Activated CD4-positive, alpha-beta memory T cell treated with anti-CD3 and anti-CD28 coated beads for 36 hours (primary cell): ENCODE measurements at places on chromosomes 4 and X.

DNA sequence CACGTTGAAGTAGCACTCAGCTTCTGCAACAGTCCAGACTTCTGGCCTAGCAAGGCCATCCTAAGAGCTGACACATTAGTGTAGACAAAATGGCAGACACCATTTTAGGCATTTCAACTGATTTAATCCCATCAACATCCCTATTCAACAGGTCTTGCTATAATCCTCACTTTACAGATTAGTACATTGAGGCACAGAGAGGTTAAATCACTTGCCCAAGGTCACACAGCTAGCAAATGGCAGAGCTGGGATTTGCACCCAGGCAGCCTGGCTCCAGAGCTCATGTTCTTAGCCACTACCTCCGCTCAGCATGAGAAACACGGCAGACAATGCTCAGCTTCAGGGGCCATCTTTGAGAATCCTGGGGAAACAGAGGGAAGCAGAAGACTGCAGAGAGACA is 107.9 kb upstream of the TRIM2 start:
- DNase-seq, result no peak

DNA sequence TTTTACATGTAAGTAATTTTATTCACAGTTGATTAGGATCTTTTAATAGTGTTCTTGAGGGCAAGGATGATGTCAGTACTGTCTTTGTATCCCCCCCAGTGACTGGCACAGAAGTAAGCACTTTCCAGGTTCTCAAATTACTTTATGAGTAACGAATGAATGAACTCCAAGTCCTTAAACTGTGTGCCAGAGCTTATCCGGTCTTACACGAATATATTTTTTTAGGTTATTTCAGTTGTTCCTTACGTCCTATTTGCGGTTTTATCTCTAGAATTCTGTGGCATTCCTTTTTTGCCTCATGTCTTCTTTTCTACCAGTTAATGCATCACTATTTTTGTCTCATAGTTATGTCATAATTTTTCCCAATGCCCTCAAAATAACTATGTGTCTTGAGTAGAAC is 106.9 kb upstream of the MID1IP1 start:
- DNase-seq, result no peak

- peak; percentile 46 for DNase-seq
Observed at GRCh38 chrX:64894454-64895038, 81.7 kb downstream of the ZC4H2 start.

DNA sequence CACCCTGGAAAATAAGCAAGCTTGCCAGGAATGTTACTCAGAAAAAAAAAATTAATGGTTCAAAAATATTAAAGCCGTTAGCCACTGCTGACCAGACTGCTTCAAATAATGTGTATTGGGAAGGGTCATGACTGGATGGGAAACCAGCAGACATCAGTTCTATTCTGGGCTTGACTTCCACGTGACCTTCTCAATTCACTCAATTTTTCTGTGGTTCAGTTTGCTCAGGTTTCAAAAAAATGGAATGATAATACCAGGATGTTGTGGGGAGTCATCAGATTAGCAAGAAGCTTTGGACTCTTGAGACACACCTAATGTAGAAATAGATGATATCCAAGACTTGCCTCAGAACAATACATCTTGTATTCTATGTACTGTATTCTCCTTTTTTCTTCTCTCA is 541.9 kb upstream of the BOD1L1 start:
- no peak for DNase-seq

DNA sequence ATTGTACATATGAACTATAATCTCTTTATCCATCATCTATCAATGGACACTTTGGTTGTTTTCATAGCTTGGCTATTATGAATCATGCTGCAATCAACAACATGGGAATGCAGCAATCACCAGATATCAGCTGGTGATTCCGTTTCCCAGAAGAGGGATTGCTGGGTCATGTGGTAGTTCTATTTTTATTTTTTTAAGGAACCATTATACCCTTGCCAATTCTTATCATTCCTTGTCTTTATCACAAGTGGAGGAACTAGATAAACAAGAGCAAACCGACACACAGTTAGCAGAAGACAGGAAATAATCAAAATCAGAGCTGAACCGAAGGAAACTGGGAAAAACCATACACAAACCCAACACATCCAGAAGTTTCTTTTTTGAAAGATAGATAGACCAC is 14.5 kb upstream of the LNX1 start:
- DNase-seq, result no peak

- no peak for DNase-seq
Observed at GRCh38 chrX:91039777-91040176, 394.9 kb upstream of the PABPC5 start.

DNA sequence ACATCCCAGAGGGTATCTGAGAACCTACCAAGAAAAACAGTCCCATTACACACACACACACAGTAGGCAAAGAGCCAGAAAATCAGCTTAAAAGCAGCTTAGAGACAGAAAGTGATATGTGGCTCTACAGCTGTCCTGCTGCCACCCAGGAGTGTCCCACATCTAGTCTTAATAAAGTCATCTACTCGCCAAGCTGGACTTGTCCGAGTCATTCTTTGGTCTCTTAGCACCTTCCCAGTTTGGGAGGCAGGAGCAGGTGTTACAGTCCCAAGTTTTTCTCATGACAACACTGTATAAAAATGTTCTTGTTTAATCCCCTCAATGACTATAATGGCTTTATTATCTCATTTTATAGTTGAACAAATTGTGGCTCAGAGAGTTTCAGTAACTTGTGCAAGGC is 252.5 kb upstream of the CASK start:
- DNase-seq, result no peak

- peak; percentile 35 for DNase-seq
Observed at GRCh38 chr4:38166082-38166481, 205.9 kb downstream of the PTTG2 start.

DNA sequence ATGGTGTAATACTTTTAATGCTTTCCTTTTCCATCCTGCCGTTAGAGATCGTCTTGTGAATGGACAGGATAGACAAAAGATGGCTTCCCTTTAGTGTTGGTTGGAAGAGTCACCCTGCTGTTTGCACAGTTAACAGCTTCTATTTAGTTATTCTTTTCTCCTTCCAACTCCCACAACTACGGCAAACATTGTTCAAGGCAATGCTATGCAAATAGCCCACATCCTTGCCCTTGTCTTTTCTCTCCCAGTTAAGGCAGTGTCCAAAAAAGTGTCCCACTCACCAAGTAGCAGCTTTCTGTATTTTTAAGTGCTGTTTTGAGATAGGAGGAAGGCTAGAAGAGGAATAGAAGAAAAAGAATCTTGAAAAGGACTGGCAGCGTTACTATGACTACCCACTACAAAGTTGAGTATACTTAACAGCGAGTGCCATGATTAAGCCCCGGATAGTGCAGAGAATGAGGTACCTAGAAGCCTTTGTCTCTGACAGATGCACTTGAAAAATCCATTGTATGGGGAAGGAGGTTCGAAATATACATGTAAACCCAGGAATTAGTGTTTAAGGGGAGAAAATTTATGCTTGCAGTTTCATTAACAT is 12.1 kb upstream of the RUFY3 start:
- DNase-seq, result no peak

- DNase-seq, result no peak
Observed at GRCh38 chrX:11461201-11462001, 168.2 kb downstream of the AMELX start.

- DNase-seq, result no peak
Observed at GRCh38 chr4:67500373-67500772, 44.9 kb downstream of the CENPC start.

DNA sequence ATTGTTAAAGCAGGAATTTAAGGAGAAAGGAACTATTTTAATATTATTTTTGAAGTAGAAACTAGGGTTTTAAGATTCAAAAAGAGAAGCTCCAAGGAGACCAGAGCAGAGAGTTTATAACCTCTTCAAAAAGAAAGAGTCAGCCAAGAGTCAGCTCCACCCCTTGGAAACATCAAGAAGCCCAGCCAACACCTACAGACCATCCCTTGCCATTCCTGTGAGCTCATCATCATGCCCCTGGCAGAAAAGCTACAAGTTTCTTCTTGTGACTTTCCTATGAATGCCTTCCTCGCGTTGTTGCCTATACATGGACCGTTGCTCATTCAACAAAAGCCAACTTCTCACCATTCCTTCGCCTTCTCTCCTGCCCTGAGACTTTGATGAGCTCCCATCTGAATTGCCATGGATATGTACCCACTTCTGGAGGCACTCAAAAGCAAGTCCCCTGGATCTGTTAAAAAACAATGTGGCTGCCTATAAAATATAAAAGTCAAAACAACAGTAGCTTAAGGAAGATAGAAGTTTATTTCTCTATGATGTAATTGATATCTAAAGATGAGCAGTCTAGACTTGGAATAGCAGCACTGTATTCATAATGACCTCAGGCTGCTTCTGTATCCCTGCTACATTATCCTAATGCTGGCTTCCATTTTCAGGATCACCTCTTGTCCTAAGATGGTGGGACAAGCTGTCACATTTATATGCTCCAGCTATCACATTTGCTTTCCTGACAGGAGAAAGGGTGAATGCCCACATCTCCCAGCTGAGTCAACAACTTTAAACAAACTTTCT is 20.3 kb downstream of the PLRG1 start:
- no peak for DNase-seq

DNA sequence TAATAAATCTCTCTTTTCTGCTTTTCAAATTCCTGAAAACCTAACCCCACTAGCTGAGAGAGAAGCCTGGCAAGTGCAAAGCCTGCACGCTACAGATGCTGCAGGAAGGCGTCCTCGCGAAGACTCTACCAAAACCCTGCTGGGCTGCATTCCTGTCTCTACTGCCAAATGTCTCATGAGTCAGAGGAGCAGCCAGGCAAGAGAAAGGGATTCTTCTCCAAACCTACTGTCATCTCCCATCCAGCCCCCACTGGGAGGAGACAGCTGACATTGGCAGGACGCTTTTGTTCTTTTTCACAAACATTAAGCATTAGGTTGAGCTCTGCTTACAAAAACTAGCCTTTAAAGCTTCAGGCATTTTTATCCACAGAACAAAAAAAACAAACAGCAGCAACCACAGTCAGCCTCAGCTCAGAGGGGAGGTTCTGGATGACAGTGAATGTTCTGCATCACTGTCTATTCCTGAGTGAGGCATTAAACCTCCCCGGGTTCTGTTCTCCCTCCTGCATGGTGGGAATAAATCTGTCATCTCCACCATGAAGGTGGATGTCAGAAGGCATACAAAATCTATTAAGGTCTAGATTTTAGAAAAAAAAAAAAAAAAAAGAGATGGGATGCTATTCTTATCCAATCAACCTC is 18.0 kb downstream of the CRMP1 start:
- DNase-seq, result no peak

DNA sequence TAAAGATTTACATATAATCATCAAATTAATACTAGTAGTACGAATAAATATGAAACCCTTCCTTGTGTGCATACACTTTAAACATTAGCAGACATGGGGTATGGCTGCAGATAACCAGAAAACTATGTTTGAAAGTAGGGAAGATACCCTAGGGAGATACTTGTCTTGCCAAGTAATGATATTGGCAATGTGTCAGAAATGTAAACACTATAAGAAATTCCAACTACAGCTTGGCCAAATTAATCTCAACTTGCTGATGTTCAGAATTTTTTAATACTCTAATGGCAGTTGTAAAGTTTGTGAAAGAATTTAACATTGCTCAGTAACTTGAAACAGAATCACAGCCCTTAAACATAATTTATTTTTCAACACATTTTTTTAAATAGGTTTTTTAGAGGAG is 27.4 kb upstream of the HPGD start:
- no peak for DNase-seq

GRCh38 chr4:144644368-144645101 is 1.4 kb upstream of the HHIP start:
- DNase-seq, result no peak

DNA sequence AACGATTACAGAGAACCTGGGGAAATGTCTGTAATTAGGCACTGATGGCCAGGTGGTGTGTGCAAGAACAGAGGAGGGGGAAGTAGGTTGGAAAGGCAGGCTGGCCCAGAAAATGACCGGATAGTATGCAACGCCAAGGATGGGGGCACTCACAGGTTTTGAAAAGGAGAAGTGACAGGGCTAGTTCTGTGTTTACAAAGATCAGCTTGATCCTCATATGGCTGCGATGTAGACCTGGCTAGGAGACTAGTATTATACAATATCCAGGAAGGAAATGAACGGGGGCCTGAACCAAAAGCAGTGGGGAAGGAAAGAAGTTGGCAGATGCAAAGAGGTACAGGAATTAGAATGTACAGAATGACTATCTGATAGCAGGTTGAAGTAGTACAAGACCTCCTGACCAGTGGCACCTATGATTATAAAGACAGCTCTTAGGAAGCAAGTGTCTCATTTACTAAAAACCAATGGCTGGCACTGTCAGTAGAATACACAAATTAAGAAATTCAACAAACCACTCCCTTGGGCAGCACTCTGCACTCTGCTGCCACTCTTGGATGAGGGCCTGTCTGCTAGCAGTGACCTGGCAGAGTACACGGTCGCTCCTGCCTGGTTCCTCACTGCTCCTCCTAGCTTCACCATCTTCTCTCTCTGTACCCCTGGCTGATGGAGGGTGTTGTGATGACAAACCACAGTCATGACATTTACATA is 14.1 kb downstream of the MFAP3L start:
- no peak for DNase-seq

DNA sequence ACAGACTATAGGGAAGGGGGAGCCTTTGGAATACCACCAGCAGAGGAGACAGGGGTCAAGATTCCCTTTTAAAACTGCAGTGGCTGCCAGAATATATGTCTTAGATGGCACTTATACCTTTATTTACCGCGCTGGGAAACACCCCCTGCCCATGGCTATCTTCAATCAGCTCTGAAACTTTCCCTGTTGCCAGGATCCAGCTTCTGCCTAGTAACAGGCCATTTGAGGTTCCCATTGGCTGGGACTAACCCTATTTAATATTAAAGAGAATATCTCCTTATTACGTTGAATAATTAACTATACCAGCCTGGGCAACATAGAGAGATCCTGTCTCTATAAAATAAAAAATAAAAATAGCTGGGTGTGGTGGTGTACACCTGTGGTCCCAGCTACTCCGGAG is 23.8 kb downstream of the SOWAHB start:
- DNase-seq, result no peak

DNA sequence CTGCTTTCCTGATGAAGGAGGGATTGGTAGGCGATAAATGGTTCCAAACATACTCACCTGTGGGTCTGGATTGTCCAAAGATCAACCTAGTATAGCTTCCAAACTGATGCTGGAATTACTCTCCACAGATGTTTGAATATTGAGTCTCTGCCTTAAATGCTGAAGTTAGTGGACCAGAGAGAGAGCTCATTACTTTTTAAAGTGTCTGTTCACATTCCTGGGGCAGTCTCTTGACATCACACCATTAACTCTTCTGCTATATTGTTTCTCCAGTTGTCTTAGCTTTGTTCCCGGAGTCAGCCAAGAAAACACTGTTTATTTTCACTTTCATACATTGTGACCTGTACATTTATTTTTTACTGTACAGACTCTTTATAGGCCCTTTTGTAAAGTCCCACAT is 35.4 kb downstream of the ARHGEF38 start:
- no peak for DNase-seq

GRCh38 chr4:930827-931193 is 1.3 kb downstream of the GAK start:
- no peak for DNase-seq

DNA sequence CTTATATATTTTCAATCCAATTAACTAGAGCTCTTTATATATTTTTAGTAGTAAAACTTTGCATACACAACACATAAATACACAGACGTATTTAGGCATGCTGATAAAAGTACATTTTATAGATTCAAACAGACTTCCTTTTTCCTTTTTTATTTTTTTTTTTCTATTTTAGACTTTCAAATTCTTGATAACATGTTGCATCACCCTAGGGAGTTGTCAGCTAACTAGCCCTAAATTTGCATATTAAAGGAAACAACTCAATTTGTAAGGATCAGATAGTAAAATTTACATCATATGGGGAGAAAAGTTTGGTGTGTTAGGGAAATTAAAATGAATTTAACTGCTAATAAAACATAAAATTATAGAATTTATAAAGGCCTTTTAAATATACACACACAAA is 47.4 kb upstream of the APOOL start:
- no peak for DNase-seq
